ENCODE measurements at places on chromosomes 11 and 22.
A peak's percentile ranks its signal among the peaks of the same experiment; 100 is the strongest.

DNA sequence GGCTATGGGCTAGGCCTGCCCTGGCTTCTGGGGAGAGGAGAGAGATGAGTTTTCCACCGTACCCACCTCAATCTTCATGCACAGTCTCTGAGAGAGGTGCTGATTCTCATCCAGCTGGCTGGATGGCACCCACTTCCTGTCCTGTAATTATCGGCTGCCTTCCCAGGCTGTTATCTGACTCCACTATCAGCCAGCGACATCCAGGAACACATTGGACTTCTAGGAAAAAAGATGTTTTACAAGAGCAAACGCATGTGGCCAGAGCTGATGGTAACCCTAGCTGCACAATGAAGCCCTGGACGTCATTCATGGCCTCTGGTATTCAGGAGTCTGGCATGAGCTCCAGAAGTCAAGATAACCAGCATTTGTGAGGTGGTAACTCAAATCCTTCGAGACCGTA, 137.4 kb downstream of the EHF start:
- peak; percentile 9 for DNase-seq

DNA sequence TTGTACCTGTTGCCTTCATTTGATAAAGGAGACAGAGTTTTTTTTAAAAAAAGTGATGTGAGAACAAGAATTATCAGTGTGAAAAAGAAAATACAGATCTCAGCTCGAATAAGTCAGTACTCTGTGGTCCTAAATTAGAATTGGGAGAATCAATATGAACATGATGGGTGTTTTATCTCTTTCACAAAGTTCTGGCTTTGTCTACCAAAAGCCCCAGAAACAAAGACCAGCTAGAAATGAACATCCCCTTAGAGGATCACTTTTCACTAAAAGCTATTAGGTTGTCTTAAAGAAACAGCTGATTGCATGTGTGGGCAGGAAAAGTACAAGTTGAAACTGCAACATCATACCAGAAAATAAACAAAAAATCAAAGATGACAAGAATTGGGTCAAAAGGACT, 8.4 kb upstream of the ST14 start:
- no peak for DNase-seq

DNA sequence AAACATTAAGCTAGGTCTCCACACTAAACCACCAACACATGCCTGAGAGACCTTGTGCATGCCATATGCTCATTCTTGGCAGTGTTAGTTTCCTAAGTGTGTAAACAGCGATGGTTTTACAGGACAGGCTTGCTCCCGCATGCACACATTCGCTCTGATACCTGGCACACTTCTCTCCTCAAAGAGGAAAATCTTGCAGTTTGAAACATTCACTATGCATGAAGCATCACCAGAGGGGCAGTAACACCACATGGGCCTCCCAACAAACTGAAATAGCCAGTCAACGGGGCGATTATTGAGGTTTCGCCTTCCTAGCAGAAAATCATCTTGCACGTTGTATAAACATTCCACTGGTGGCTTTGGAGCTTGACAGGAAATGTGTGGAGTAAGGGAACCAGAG, 52.6 kb downstream of the ABTB2 start:
- peak; percentile 75 for DNase-seq

GRCh38 chr11:103901656-103902055, 134.8 kb upstream of the DDI1 start:
- DNase-seq = no peak

DNA sequence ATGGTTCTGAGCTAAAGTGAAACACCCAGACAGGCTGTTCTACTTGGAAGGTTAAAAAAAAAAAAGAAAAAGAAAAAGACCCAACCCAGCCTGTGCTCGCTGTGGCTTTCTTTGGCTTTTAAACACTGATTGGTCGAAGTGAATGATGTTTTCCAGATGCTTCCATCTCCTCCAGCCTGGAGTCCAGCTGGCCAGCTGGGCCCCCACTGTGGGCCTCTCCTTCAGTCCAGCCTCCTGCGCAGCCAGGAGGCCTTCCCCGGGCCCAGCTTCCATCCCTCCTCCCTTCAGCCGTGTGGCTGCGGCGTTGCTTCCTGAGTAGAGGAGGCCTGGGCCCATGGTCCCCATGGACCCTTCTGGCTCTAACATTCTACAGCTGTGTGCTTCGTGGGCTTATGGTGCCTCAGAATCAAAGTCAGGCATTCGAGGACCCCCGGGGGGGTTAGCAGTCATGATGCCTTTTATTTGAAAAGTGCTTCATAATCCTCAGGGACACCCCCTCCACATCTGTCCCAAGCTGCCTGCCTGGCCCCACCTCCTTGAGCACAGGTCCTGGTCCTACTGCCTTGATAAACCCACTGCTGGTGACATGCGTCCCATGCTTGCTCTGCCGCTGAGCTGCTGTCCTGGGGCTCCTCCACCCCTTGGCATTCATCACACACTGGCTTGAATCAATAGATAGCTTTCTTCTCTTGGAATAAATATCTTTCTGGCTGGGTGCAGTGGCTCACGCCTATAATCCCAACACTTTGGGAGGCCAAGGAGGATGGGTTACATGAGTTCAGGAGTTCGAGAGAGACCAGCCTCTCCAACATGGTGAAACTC, 42.2 kb upstream of the FBLN1 start:
- DNase-seq = no peak

DNA sequence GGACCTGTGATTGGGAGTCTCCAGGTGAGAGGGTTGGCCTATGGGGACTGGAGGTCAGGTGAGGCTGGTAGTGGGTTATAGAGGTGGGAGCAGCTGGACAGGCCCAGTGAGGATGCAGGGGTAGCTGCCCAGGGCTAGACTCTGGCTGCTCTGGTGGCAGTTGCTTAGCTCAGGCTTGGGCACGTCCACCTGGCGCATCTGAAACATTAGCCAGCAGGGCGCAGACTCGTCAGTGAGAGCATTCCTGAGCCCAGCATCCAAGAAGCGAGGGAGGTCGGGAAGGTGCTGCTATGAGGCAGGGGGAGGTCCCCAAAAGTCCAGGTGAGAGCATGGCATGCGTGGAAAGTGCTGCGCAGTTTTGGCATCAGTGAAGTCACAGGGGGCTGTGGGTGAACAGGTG, 3.5 kb upstream of the GGT1 start:
- DNase-seq = no peak

- DNase-seq = no peak
These were observed 19.9 kb upstream of the USP47 start for GRCh38 chr11:11821899-11822298.

DNA sequence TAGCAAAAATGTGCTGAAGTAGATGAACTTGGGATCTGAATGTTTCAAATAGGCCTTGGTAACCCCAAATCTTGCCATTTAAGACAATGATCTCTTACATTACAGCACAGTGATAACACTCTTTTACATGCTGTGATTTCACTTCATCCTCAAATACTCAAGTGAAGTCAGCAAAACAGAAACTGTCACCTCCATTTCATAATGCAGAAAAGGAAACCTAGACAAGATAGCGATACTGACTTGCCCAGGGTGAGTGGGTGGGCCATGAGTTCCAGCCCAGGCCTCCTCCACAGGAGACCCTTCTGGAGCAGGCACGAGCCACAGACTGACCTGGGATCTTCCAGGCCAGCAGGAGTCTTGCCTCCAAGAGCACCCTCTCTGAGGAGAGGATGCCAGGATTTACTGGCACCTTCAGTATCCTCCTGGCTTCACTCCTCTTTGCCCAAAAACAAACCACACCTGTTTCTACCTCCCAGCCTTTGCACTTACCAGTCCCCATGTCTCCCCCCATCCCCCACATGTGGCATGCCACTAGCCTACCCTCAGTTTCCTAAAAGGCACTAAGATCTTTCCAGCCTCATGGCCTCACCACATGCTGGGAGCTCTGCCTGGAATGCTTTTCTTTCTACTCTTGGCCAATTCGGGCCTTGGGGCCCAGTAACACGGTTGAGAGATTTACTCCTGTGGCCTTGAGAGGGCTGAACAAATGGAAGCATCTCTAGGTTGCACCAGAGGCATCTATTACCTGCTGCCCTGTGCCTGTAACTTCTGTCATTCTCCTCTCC, 1.9 kb upstream of the DGAT2 start:
- DNase-seq = no peak

DNA sequence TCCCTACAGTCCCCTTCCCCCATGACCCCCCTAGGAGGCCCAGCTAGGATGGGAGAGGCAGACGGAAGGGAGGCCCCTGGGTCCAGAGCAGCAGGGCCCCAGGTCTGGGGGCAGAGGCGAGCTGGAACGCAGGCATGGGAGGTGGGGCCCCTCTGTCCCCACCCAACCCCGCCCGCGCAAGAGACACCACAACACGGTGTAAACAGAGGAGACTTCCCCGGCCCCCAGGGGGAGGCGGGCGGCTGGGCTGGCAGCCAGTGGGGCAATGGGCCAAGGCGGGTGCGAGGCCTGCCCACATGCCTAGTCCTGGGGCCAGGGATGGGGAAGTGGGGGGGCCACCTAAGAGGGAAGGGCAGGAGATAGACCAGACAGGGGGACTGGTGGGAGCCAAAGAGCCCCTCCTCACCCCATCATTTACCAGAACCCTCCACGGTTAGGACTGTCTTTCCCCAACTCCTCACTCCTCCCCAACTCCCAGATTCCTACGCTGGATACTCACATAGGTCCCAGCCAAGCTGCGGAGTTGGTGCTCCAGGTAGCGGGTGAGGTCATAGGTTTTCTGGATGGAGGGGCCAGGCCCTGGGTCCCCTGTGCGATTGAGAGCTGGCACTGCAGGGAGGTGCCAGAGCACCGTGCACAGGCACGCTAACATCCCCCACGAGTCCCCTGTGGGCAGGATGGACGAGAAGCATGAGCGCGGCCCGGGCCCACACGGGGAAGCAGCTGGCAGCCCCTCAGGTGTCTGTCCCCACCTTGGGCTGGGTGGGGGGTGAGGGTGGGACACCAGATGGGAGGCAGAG, 6.2 kb downstream of the CLCF1 start:
- DNase-seq = no peak

DNA sequence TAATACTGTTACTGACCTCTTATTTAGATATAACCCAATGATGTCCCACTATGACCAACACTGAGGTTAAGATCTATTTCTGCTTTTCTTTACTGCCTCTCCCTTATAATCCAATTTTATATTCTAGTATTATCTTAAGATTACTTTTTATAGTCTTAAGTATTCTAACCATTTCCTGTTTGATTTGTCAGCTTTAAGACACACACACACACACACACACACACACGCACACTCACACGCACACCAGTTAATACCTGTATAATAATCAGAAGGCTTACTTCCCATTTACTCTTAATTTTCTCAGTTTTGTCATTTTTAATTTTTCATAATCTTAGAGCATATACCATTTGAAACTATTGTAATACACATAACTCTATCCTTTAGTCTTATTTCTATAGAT, 226.0 kb upstream of the C11orf87 start:
- no peak for DNase-seq

GRCh38 chr22:50545522-50546325, at the start of gene KLHDC7B:
Gene KLHDC7B, plus strand, starts transcription at chr22:50545899. Its CDS starts 345 bp downstream, at chr22:50546244.
- DNase-seq = no peak

- no peak for DNase-seq
These were observed 72.1 kb upstream of the TENM4 start for GRCh38 chr11:79512706-79513469.

DNA sequence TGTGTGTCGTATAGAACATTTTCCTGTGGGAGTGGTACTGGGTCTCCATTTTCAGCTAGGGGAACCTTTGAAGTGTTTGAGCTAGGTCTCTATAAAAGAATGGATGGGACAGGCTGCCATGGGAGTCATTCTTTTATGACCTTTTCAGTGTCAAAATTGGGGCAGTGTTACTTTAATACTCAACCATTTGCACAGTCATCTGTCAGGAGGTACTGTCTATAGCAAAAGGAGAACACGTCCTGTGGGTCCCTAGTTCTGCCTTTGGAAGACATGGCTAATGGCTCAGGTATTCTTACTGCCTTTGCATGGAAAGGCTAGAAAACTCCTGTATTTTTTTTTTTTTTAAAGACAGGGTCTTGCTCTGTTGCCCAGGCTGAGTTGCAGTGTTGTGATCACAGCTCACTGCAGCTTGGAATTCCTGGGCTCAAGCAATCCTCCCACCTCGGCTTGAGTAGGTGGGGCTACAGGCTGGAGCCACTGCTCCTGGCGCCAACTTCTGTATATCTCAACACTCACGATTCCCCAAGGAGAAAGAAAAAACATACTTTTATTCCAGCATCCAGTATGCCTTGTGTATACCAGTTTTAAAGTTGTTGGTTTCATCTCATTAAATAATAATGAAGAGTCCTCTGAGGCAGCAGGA, 2.1 kb upstream of the ATF4 start:
- no peak for DNase-seq

GRCh38 chr11:24734742-24735237, 237.9 kb downstream of the LUZP2 start:
- DNase-seq = no peak

- no peak for DNase-seq
These were observed 42.4 kb upstream of the NNMT start for GRCh38 chr11:114253771-114254170.

DNA sequence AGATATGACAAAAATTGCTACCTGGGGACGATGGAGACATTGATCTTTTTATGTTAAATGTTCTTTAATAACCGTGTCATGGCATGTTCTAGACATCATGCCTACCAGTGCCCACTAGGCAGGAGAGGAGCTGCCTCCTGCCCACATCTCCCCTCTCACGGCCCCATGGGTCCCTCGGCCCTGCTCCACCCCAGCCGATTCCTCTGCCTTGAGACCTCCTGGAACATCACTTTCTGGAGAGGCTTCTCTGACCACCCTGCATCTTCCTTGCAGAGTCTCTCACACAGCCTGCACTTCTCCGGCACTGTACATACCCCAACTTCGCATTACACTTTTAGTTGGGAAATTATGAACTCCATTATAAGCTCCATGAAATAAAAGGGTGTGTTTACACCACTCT, 16.8 kb downstream of the EFCAB6 start:
- no peak for DNase-seq

DNA sequence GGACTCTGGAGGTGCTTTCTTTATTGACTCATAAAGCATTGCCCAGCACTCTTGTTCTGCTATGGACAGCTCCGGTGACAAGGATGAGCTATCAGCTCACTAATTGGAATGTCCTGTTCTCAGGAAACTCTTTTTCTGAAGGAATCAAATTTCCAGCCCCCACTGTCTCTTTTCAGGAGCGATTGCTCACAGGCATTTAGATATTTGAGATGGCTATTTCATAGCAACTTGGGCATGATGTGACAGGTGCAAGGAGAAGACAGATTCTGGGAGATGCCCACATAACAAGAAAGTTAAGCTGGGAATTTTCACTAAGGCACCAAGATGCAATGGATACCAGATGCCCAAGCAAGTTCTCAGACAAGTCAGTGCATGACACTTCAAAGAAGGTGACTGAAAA, 123.4 kb upstream of the CSNK2A3 start:
- no peak for DNase-seq

- DNase-seq = no peak
These were observed 78.7 kb downstream of the ENTHD1 start for GRCh38 chr22:39814899-39815298.

GRCh38 chr11:30282289-30282631, 40.6 kb upstream of the ARL14EP start:
- DNase-seq = no peak

GRCh38 chr11:83361831-83362230, 75.7 kb upstream of the CCDC90B start:
- DNase-seq = no peak

DNA sequence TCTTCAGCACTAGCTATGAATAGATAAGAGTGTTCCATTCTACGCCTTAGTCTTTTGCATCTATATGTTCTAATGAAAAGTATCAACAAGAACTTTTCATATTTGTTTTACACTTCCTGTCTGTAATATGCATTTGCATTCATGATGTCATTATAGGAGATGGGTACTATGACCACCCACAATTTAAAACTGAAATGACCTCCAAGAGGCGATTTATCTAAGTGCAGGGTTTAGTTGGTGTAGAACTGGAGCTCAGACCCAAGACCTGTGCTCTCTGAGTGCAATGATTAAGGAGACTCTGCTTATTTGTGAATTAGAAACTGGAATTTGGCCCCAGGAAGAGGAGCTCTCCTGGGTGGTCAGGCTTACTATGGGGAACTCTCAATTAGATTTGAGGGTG, 289.1 kb downstream of the ETS1 start:
- DNase-seq = no peak

Measured in HFF-Myc (cell line).